Stimulated activated CD4-positive, alpha-beta T cell treated with anti-CD3 and anti-CD28 coated beads, TNF-alpha, amount 100 ng/mL, for 1 hour (primary cell): ENCODE measurements at places on chromosomes 16 and 17.
A peak's percentile ranks its signal among the peaks of the same experiment; 100 is the strongest.

GRCh38 chr17:34254146-34254545 is 939 bp upstream of the CCL2 start:
- no peak for DNase-seq

DNA sequence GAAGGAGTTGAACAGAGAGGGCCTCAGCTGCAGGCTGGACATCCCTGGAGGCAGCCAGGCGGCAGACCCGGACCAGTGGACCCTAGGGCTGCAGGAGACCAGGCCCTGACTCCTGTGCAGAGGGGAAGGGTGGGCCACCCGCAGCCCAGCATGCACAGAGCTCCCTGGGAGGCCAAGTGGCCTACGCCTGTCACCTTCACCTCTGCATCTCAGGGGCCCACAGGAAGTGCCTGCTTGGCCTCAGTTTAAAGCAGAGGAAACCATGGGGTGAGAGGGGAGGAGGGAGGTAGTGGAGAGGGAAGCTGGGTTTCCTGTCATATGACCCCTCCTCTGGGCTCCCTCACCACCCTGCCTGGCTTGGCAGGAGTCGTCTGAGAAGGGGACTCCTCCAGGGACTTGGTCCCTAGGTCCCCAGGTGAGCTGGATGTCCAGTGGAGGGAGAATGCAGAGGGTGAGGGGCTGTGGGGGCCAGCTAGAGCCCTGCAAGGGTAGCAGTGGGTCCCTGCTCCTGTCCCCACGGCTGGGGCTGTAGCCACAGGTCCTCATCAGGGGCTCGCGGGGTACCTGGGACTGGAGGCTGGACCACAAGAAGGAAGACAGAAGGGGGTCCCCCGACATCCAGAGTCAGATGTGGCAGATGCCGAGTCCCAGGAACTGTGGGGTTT is at the start of gene TMC8:
Gene TMC8, plus strand, starts transcription at position 335 of the 665 bp plus-strand sequence. CDS start 818 bp downstream, outside the sequence.
- no peak for DNase-seq

DNA sequence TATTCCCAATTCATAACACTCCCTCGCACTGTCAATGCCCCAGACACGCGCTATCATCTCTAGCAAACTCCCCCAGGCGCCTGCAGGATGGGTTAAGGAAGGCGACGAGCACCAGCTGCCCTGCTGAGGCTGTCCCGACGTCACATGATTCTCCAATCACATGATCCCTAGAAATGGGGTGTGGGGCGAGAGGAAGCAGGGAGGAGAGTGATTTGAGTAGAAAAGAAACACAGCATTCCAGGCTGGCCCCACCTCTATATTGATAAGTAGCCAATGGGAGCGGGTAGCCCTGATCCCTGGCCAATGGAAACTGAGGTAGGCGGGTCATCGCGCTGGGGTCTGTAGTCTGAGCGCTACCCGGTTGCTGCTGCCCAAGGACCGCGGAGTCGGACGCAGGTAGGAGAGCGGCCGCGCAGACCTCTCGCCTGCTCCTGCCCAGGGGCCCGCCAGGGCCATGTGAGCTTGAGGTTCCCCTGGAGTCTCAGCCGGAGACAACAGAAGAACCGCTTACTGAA is at the start of gene GRN:
Gene GRN, plus strand, starts transcription at position 364 of the 515 bp plus-strand sequence. CDS start 3,863 bp downstream, outside the sequence.
- DNase-seq = peak; percentile 65

- no peak for DNase-seq
These were observed 161.1 kb downstream of the STX8 start for GRCh38 chr17:9414471-9414870.

DNA sequence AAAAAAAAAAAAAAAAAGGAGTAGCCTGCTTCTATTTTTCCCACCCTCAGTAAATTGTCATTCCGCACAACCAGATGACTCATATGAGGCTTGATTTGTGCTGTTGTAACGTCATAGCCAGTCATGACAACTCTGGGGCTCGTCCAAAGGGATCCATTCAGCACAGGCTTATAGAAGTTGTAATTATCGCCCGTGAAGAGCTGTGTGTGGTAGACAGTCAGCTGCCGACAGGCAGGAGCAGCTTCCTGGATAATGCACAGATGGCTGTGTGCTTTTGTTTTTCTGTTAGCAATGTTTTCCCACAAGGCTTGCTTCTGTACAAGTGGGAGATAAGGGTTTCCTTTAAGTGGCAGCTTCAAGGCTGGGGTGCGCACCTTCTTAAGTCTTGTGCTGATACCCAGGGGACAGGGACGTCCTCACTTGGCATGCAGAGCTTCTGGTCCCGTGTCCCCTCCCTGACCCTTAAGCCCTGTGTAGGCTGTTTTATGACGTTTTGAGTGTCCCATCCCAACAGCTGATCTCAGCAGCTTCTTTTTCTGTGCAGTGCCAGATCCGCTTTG is 26.0 kb downstream of the SNX29 start:
- no peak for DNase-seq

DNA sequence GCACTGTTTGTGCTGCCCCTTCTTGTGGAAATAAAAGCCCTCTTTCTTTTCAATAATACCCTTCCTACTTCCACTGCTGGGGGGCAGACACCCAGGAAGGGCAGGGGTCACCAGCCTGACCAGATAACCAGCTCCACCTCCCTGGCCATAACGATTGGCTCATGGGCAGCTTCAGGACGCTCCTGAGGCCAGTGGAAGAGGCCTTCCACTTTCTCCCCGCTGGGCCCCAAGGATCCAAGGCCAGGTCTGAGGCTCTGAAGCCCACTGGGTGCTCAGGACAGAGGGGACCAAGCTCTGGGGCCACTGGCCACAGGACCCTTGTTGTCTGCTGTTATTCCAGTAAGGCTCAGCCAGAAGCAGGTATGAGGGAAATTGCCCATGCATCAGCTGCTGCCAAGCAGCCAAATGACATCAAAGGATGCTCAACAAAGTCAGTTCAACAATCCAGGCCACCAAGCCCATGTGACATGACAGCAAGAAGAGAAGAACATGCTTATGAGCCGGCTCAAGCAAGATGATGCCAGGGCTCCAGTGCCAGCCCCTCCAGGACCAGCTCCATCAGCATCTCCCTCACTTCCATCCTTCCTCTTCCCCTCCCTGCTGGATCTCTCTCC is 238.8 kb downstream of the ZNF423 start:
- DNase-seq = no peak

- no peak for DNase-seq
These were observed 120.6 kb upstream of the RPL38 start for GRCh38 chr17:74082886-74083285.

- no peak for DNase-seq
These were observed 45.8 kb upstream of the ATF7IP2 start for GRCh38 chr16:10339777-10340732.

GRCh38 chr17:29929533-29930408 is at the start of gene SSH2:
SSH2 (minus strand) TSS chr17:29930228; CDS start chr17:29930000, 228 bp downstream.
- peak; percentile 75 for DNase-seq

- no peak for DNase-seq
These were observed 22.4 kb downstream of the CEP95 start for GRCh38 chr17:64529221-64529620.

- no peak for DNase-seq
These were observed 1.1 kb downstream of the CES2 start for GRCh38 chr16:66936462-66936861.
